Stimulated activated CD8-positive, alpha-beta memory T cell treated with anti-CD3 and anti-CD28 coated beads, Interleukin-12 subunit alpha, Interleukin-12 subunit beta, amount 100 ng/mL, for 4 hours (primary cell): ENCODE measurements at places on chromosomes 7 and 10.

- DNase-seq = no peak
Observed at GRCh38 chr7:141698247-141699015, 3.5 kb downstream of the DENND11 start.

GRCh38 chr10:38070501-38070900 is 23.6 kb upstream of the ZNF37A start:
- DNase-seq = no peak

DNA sequence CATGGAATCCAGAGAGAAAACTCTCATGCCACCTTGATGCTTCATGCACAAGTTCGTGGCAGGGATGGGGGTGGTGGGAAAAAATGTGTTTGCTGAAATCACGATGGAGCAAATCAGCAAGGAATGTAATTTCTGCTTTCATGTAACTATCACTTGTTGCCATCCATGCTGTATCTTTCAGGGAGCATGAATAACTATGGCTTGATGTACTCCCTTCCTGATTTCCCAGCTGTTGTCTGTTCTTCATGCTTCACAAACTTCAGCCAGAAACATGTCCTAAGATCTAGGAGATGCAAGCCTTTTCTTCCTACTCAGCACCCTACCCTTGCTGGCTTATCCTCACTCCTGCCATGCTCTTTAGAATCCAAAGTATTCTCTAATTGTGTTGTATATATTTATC is 64.0 kb downstream of the LRRC4 start:
- DNase-seq = no peak

DNA sequence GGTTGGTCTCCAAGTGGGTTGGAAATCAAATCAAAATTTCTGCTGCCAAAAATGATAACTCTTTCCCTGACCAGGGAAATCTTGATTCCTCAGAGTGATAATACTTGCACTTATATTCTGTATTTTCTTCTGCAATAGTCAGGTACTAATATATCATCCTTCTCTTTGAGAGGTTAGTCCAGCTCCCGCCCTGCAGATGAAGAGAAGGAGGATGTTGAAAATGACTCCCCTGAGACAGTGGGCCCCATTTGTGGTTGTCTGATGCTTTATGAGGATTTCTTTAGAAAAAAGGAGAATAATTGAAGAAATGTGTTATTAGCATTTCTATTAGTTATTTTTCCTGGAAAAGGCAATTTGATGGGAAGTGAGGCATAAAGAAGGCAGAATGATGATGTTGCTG is 213.0 kb downstream of the SEC23IP start:
- DNase-seq = no peak

- DNase-seq = no peak
Observed at GRCh38 chr10:83252596-83252995, 886.7 kb upstream of the GHITM start.

- DNase-seq = no peak
Observed at GRCh38 chr10:17768496-17768895, 16.5 kb downstream of the TMEM236 start.

DNA sequence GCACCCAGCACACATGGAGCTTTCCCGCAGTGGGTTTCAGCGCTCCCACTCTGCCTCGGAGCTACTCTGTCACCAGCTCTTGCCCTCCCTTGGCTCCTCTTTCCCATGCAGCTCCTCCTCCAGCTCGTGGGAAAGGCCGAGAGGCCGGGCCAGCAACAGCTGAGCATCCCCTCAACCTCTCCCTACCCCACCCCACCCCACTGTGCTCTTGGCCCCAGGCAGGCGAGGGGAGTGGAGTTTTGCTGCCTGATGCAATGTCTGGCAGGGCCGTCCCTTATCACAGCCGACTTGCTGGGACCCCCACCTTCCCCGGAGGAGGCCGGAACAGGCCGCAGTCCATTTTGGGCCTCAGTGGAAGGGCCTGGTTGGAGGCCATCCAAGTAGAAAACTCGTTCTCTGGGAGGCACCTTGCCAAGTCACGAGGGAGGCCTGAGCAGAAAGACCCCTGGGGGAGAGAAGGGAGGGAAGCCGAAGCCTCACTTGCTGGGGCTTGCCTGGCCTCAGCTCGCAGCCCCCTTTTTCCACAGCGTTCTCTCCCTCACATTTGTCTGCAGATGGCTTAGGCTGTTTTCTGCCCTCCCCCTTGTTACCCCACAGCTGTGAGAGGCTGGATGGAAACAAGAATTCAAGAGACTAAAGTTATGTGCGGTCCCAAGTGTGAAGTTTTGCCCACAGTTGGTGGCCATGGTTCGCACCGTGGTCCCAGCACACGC is 35.3 kb downstream of the CHST3 start:
- DNase-seq = no peak

GRCh38 chr7:159039716-159040115 is 105.0 kb downstream of the VIPR2 start:
- DNase-seq = no peak

DNA sequence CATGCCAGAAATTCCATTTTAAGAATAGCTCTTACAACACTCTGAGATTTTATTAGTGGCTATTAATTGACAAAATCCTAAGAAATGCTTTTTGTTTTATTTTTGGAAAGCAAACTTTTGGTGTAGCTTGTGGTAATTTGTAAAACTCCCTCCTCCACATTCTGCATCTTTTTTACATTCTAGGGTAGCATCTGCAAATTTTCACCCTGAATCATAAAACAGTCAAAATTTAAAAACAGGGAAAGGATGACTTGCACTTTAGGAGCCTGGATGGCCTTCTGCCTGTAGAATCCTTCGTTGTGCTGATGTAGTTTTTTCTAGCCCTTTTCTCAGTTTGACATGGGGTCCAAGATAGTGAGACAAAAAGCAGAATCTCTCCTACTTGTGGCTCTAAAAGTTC is 316.1 kb downstream of the ADRA2A start:
- no peak for DNase-seq

DNA sequence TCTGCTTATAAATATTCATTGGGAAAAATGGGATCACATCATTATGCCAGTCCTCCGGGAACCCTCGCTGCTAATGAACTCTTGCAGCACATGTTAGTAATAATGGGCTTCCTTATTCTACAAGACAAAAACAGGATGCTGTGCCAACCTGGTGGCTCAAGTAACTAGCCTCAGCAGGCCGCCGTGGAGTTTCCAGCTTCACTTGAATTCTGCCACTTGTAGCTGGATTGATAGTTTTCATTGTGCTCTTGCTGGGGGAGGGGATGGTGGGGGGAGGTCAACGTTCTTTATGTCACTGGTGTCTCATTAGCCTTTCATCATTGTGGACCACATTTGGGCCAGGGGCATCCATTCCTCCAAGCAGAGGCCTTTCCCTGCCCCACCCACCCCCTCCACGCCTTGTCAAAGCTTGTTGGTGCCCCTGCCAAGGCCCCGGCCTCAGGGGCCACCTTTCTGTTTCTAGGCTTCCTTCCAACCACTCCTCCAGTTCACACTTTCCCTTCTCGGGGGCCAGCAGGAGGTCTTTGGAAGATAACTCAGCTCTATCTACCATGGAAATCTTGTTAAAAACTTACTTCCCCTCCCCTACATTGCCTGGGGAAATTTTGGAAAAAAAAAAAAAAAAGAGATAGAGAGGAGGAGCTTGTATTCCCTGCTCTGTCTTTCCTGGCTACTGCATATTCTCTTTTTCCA is 153.9 kb downstream of the BMPER start:
- DNase-seq = no peak

GRCh38 chr7:25665903-25666670 is 437.8 kb upstream of the NPVF start:
- no peak for DNase-seq

GRCh38 chr7:19958309-19958896 is 185.0 kb upstream of the TMEM196 start:
- DNase-seq = no peak

GRCh38 chr10:31630861-31631567 is 297.6 kb downstream of the ARHGAP12 start:
- DNase-seq = no peak

GRCh38 chr10:110149259-110149658 is 58.1 kb upstream of the MXI1 start:
- no peak for DNase-seq
